Suprapubic skin (tissue), 4 donors: ENCODE measurements at places on chromosomes 6 and 20.

- H3K4me3 ChIP-seq: no peak overlapping the region
- H3K27me3 ChIP-seq: no peaks in the 10 kb centered on the region
- no peaks in the 10 kb centered on the region for H3K36me3 ChIP-seq
- DNase-seq: no peak
Measured at GRCh38 chr6:3190056-3190455, 32.7 kb upstream of the TUBB2A start.

DNA sequence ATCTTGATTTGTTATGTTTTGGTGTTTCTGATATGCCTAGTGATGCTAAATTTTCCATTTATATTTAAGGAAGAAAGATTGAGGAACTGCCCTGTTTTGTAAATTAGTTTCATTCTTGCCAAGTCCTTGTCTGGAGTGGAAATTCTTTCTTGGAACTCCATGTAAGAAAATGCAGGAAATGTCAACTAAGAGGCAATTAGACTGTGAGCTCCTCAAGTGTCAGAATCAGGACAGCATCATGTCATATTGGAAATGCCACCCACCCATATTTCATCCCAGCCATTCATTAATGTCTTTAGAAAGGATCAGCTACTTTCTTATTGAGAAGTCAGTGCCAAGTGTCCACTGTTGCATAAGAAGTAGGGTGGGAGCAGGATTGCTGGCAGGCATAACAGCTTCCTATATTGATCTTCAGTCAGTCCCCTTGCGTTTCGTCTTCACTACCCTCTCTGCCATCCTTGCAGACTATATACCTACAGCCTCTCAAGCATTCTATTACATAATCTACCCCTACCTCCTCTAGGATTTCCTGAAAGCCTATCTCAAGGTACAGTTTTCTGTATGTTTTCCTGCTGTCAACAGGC is 42.4 kb downstream of the HAO1 start:
- H3K27ac ChIP-seq: no peak overlapping the region
- H3K4me1 ChIP-seq: no peaks in the 10 kb centered on the region
- no peak for DNase-seq
- no peaks in the 10 kb centered on the region for H3K36me3 ChIP-seq
- H3K27me3 ChIP-seq: no peaks in the 10 kb centered on the region

GRCh38 chr6:86856937-86857563 is 80.3 kb upstream of the HTR1E start:
- no peaks in the 10 kb centered on the region for H3K4me1 ChIP-seq
- no peak overlapping the region for H3K27ac ChIP-seq
- H3K4me3 ChIP-seq: no peak overlapping the region
- H3K36me3 ChIP-seq: no peaks in the 10 kb centered on the region

- peak overlapping the region; percentile 37 for H3K4me3 ChIP-seq
- H3K27ac ChIP-seq: no peak overlapping the region
- H3K4me1 ChIP-seq: peaks cover 4% of the 10 kb centered on the region
- no peak for DNase-seq
Measured at GRCh38 chr6:7087066-7087465, 20.7 kb upstream of the RREB1 start.

GRCh38 chr6:156786652-156787051 is 9.5 kb downstream of the ARID1B start:
- DNase-seq: no peak
- H3K4me1 ChIP-seq: peaks cover 72% of the 10 kb centered on the region
- H3K27me3 ChIP-seq: no peaks in the 10 kb centered on the region
- no peaks in the 10 kb centered on the region for H3K36me3 ChIP-seq
- no peak overlapping the region for H3K4me3 ChIP-seq

DNA sequence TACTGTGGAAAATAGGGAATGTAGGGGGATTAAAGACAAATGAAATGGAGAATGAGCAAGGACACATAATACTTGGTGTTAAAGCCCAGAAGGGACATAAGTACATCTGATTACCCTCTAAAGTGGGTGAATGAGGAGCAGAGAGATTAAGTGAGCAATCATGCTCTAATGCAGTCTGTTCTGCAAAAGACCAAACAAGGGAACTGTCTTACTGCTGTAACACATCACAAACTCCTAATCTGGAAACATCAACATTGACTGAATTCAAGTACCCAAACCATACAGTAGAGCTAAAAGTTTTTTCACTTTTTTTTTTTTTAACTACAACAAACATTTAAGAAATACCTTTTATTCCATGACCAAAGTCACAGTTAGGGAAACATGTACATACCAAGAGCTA is 19.3 kb upstream of the SLC17A4 start:
- H3K4me1 ChIP-seq: no peaks in the 10 kb centered on the region
- no peak overlapping the region for H3K27ac ChIP-seq
- peaks cover 5% of the 10 kb centered on the region for H3K27me3 ChIP-seq
- DNase-seq: no peak
- no peak overlapping the region for H3K4me3 ChIP-seq
- no peaks in the 10 kb centered on the region for H3K36me3 ChIP-seq

DNA sequence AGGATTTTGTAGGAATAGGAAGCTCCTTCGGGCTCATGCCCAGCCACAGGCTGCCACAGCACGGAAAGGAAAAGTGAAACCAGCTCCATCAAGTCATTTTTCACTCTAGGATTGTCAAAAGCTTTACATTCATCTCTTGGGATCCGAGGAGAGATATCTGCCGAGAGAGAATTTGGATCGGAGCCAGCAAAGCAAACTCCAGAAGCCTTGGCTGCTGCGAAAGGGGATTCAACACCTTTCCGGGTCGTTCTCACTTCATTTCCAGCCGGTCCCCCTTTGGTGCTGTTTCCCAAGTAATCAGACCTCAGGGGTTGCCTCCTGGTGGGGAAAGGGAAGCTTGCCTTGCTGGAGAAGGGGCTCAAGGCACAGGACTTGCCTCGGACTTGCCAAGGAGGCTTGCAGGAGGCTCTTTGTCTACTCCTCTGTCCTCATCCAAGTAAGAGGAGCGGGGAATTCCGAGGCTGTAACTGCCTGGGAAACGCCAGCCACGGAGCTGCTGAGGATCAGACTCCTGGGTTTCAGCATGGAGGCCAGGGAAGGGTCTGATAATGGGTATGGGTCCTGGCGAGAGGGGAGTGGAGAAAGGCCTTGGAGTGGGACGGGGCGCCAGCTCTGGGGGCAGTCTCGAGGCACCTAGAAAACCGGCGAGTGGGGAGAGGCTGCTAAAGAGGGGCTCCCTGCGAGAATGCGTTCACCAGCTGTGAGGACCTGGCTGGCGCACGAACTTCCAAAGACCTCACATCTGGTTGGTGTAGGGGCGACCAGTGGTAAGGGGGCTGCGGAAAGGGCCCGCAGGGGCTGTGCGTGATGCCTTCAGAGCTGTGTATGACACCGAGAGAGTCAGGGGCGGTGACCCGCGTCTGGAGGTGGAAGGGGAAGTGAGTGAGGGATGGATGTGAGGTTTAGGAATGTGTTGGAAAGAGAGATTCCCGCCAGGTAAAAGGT is 702 bp downstream of the ETV7 start:
- peak overlapping the region; percentile 75 for H3K4me3 ChIP-seq
- peaks cover 23% of the 10 kb centered on the region for H3K4me1 ChIP-seq
- H3K27ac ChIP-seq: peak overlapping the region; percentile 15
- DNase-seq: peak; percentile 80
- no peaks in the 10 kb centered on the region for H3K36me3 ChIP-seq
- H3K27me3 ChIP-seq: no peaks in the 10 kb centered on the region

DNA sequence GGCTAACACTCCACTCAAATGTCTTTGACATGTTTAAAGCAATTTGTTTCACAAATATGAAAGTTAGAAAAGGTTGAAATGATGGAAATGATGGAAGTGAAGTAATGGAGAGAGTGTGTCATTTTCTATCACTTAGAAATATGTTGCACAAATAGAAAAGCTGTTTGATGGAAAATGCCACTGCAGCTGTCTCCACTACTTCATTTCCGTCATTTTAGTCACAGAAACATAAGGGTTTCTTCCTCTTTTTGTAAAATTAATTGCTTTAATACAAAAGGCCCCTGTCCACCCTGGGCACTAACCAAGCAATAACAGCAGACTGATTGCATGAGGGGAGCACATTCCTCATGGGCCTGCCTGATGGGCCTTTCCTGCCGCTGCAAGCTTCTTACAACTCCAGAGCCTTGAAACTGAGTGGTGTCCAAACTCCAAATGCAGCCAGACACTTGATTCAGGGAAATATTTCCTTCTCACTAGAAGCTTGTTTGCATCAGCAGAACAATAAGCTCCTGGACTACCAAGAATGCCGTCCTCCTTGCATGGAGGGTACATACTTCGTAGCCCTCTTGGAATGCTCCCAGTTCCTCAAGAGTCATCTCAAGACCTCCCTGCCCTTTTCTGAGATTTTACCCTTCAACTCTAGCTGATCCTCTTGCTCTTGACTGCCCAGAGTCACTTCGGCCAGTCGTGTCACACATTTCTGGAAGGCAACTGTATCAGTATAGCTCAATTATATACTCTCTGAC is 36.1 kb downstream of the F13A1 start:
- peaks cover 3% of the 10 kb centered on the region for H3K4me1 ChIP-seq
- H3K4me3 ChIP-seq: no peak overlapping the region
- no peaks in the 10 kb centered on the region for H3K27me3 ChIP-seq
- H3K27ac ChIP-seq: peak overlapping the region; percentile 22

DNA sequence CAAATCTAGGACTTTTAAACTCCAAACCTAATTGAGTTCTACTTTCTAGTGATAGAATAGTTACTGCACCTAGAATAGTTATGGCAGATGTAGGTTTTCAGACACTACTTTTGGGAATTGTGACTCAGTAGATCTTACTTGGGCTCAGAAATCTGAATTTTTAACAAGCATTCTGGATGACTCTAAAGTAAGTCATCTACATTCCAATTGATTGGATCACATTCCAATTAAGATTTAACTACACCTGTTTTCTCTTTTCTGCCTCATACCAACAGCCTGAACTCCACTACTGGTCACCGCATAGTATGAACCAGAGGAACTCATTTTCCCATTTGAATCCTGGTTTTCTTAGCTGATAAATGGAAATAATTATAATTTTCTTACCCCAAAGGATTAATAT is 49.5 kb upstream of the TFAP2D start:
- no peak overlapping the region for H3K4me3 ChIP-seq
- no peak overlapping the region for H3K27ac ChIP-seq
- H3K4me1 ChIP-seq: no peaks in the 10 kb centered on the region
- DNase-seq: no peak

DNA sequence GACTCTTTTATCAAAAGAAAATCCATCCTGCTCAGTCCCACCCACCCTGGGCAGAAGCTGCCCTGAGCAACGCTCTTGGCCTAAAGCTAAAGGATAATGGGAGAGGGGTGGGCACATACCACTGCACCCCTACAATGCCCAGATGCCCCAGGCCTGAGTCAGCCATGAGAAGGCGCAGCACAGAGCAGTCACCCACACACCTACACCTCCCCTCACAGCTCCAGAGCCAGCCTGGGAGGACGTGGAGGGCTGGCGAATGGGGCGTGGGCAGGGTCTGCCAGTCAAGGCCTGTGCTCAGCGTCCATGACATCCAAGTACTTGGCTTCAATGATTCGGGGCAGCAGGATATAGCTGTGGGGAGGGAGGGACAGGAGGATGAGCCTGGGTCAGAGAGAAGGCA is 11.5 kb downstream of the SLC4A11 start:
- peaks cover 22% of the 10 kb centered on the region for H3K36me3 ChIP-seq
- H3K4me3 ChIP-seq: no peak overlapping the region
- H3K27ac ChIP-seq: no peak overlapping the region
- H3K4me1 ChIP-seq: peaks cover 5% of the 10 kb centered on the region

DNA sequence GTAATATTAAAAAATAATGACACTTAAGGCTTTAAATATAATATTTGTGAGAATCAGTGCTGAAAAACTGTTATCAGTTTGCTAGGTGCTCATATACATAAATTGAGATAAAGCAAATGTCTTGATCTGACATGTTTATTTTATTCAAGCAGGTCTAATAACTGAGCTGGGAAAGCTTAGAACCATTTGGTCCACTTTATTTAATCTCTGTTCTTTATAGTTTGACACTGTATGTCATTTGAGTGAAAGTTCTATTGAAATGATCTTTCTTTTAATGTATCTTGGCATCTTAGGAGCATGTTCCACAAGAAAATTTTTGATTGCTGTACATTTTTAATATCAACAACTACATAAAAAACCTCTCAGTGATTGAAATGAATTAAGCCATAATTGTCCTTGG is 772.0 kb upstream of the NRSN1 start:
- H3K36me3 ChIP-seq: no peaks in the 10 kb centered on the region
- no peak overlapping the region for H3K27ac ChIP-seq
- no peak overlapping the region for H3K4me3 ChIP-seq
- no peaks in the 10 kb centered on the region for H3K27me3 ChIP-seq
- no peak for DNase-seq

- H3K4me3 ChIP-seq: no peak overlapping the region
- no peak for DNase-seq
- H3K27me3 ChIP-seq: no peaks in the 10 kb centered on the region
- no peaks in the 10 kb centered on the region for H3K36me3 ChIP-seq
- H3K27ac ChIP-seq: no peak overlapping the region
Measured at GRCh38 chr6:105458551-105458950, 55.7 kb upstream of the PREP start.

DNA sequence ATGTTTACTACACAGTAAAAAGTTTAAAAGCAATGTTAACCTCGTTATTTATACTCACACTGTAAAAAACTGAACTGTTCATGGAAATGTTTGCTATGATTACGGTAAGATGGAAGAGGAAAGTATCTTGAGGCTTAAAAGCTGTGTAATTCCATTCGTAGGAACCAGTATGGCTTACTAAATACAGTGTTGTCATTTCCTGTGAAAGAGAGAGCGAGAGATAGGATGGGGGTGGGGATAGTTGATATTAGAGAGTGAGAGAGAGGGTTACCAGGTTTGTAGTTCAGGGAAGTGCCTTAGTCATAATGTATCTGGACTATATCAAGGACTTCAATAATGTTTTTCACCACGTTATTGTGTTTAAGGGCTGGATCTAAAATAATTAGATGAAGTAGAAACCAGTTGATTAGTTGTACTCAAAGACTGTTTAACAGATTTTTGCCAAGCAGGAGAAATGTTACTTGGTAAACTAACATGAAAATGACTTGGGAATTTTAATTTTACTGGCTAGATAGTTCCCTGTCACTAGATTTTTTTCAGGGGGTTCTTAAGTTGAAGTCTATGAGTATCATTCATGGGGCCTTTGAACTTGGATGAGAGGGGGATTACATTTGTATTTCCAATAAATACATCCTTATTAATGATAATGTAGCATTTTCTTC is 30.4 kb downstream of the AFDN start:
- no peak for DNase-seq
- no peaks in the 10 kb centered on the region for H3K36me3 ChIP-seq
- H3K27me3 ChIP-seq: no peaks in the 10 kb centered on the region
- H3K27ac ChIP-seq: no peak overlapping the region
- H3K4me1 ChIP-seq: peaks cover 11% of the 10 kb centered on the region

GRCh38 chr6:163952005-163952404 is 537.5 kb downstream of the QKI start:
- H3K4me3 ChIP-seq: no peak overlapping the region
- no peaks in the 10 kb centered on the region for H3K27me3 ChIP-seq
- H3K27ac ChIP-seq: no peak overlapping the region
- H3K36me3 ChIP-seq: no peaks in the 10 kb centered on the region
- H3K4me1 ChIP-seq: peaks cover 28% of the 10 kb centered on the region

DNA sequence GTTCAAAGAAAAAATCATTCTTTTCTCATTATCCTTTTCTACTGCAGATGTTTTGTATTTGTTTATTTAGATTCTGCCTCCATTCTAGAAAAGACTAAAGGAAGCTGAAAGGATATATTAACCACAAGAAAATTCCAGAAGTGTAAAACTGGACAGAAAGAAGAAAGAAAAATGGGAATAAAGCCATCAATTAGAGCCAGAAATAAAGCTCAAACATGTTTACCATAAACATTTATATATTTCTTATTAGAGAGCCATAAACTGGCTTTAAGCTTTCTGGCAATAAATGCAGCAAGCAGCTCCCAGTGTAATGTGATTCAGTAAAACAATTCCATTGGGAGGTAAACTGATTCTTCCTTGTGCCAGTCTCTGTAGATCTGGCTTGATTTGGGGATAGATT is 244.1 kb downstream of the PTPRK start:
- no peak for DNase-seq
- no peaks in the 10 kb centered on the region for H3K27me3 ChIP-seq
- no peak overlapping the region for H3K4me3 ChIP-seq
- no peak overlapping the region for H3K27ac ChIP-seq
- no peaks in the 10 kb centered on the region for H3K36me3 ChIP-seq
